ENCODE measurements at places on chromosomes 1 and 21. TPM values are rescaled to one million over a fixed set of nuclear protein-coding genes. Genes with fewer than 3 reads are reported as not detected.

GRCh38 chr1:7634546-7635240 is 136.4 kb upstream of the VAMP3 start:
- no peak for DNase-seq

- DNase-seq, result no peak
These were observed 180.3 kb downstream of the FAF1 start for GRCh38 chr1:50779801-50780200.

DNA sequence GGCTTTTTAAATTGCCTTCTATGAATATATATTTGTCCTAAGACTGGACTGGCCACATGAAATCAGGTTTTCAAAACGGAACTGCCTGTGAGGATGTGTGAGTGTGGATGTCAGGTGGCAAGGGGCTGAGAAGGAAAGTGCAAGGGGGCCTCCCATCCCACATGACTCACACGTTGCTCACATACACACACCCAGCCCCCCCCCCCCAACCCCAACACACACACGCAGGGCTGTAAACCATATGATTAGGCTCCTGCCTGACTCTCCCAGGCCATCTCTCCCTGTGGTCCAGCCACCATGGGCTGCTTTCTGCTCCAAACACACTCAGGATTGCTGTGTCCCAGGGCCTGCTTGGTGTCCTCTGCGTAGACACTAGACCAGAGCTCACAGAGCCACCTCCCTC is 22.4 kb downstream of the DEGS1 start:
- no peak for DNase-seq

DNA sequence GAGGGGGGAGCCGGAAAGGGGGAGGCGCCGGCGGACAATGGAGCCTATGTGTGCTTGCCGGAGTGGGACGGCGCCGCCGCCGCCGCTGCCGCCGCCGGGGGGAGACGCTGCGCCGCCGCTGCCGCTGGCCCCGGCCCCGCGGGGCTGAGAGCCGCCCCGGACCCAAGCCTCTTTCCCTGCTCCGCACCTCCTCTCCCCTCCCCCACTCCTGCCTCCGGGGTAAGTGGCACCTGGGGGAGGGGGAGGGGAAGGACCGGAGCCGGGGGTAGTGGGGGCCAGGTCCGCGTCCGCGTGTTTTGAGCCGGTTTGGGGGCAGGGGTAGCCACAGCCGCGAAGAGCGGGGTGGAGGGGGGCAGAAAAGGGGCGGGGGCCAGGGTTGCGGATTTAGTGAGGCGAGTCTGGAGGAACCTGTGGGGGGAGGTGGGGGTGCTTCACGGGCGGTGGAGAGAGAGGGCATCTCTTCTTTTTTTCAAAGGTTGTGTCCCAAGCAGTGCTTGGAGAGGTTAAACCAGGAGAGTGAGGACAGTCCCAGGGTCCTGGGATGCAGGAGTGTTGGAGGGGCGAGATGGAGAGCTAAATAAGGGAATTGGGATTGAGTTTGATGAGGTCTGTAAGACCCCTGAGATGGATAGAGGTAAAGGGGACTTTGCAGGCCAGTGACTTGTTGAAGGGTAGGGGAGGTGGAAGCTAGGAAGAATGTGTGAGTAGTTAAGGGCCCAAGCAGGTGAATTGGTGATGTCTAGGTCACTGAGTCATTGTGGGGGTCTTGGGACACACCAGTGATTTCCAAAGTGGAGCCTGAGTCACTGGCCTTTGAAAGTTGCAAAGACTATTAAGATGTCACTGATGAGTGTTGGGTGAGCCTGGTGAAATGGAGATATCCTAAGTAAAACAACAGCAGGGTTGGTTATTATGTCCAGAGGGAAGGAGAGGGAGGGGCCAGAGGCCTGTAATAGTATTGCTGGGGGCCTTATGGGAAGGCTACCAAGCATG is 59.1 kb downstream of the BCL9 start:
- no peak for DNase-seq

DNA sequence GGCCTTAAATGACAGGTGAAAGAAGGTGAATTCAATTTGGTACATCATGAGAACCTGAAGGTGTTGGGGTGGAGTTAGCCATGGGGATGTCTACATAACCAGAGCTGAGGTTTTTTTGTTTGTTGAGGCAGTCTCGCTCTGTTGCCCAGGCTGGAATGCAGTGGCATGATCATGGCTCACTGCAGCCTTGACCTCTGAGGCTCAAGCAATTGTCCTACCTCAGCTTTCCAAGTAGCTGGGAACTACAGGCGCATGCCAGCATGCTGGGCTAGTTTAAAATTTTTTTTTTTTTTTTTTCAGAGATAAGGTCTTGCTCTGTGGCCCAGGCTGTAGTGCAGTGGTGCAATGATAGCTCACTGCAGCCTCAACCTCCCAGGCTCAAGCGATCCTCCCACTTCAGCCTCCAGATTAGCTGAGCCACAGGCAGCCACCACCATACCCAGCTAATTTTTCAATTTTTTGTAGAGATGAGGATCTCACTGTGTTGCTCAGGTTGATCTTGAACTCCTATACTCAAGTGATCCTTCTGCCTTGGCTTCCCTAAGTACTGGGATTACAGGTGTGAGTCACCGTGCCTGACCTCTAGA is 1.9 kb upstream of the MPZ start:
- DNase-seq, result no peak

DNA sequence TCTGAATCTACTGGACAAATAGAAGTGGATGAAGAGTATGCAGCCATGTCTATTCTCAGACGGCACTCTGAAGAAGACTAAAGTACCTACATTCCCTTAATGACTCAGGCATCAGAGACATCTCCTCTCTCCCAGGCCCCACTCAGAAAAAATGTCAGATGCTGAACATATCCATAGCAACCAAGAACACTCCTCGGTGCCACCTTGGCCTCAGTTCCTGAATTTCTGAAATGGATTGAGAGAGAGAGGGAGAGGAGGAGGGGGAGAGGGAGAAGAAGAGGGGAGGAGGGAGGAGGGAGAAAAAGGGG is 16.0 kb upstream of the OVAAL start:
- no peak for DNase-seq

- DNase-seq, result no peak
These were observed 79.9 kb downstream of the PTPN14 start for GRCh38 chr1:214471458-214471857.

DNA sequence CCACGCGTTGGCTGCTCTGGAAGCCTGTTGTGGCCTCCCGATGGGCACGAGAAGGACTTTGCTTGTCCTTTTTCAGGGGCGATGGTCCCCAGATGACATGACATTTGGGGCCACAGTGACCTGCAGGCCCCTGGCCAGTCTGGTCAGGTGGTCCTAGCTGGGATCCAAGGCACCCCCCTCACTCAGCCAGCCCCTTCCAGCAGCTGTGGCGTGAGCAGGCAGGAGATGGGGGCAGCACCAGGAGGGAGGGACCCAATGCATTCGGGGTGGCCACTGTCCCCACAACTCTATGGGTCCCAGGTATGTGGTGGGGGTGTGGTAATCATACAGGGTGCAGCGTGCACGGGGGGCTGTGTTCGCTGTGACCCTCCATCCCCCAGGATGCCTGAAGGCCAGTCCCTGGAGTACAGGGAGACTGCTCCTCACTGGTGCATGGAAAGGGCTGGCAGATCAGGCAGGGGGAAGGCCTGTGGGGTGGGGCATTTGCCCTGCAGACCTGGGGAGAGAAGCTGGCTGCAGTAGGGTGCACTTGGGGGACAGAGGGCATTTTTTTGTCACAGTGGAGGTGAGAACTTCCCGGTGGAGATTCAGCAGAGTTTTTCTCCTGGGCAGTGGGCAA is 31.7 kb downstream of the WNT3A start:
- DNase-seq, result peak; percentile 77

- DNase-seq, result no peak
These were observed 63.5 kb upstream of the BMP8A start for GRCh38 chr1:39427912-39428311.

DNA sequence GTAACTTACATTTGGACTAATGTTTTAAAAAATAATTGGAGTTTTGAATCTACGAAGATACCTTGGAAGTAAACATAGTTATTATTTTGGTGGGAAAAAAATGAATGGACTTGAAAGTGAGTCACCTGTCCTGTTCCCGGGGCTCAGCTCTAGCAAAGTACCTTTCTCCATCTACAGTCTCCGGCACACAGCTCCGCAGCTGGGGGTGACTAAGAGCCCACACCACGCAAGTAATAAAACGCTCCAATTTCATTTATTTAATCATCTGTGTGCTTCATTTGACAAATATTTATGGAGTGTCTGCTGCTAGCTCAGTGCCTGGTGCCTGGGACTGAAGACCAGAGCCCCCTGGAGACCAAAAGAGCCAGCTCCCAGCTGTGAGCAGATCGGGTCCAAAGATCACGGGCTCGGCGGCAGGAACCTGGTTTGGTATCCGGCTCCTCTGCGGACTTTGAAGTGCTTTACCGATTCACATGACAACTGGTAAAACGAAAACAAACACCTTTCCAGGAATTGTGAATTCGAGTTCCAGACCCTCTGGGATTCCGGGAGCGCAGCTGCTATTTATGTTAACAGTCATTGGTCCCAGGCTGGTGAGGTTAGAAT is 1.7 kb upstream of the RIPK4 start:
- no peak for DNase-seq

DNA sequence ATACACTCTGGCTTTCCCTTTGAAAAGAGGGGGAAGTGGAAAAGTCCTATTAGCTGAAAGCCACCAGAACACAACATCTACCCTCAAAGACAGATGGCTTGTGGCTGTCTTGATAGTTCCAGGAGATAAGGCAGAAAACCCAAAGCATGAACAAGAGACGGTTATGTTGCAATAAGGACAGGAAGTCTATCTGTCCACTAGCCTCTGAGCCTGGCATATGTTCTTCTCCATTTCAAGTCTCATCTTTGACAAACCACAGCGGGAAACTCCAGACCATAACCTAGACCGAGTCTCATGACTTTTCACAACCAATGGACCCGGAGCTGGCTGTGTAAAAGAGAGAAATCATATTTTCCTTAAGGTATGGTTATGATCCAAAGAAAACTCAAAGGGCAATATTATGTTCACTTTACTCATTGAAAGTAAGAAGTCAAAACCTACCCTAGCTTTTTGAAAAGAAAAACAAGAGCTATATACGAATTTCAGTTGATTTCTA is 33.8 kb downstream of the DUSP10 start:
- DNase-seq, result no peak

GRCh38 chr1:20074055-20074724 is 4.2 kb downstream of the PLA2G5 start:
- DNase-seq, result no peak

DNA sequence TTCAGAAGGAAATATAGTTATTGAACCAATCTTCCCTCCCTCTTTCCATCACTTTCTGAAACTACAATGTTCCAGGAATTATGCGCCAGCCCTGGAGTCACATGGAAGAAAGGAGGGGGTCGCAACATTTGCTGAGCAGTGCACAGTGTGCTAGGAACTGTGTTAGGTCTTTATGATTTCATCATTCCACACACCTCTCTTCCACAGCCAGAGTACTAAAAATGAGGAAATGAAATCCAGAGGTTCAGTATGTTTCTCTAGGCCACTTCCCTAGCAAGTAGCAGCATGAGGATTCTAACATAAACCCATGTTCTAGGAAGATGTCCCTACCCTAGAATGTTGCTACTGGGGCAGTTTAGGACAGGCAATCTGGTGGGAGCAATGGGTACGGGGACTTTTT is 158.1 kb downstream of the SLC45A1 start:
- peak; percentile 13 for DNase-seq

DNA sequence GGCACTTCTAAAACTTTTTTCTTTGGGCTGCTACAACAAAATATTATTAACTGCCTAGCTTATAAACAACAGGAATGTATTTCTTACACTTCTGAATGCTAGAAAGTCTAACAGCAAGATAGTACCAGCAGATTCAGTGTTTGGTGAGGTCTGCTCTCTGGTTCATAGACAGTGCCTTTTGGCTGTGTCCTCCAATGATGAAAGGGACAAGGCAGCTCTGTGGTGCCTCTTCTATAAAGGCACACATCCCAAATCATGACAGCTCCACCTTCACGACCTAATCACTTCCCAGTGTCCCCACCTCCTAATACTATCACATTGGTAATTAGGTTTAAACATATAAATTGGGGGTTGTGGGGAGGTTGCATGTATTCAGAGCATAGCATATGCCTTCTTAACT is 9.5 kb downstream of the CFH start:
- DNase-seq, result no peak

GRCh38 chr1:178645157-178645807 is 79.8 kb upstream of the RALGPS2 start:
- DNase-seq, result no peak

GRCh38 chr1:46549697-46550681 is 1.5 kb downstream of the KNCN start:
- no peak for DNase-seq

DNA sequence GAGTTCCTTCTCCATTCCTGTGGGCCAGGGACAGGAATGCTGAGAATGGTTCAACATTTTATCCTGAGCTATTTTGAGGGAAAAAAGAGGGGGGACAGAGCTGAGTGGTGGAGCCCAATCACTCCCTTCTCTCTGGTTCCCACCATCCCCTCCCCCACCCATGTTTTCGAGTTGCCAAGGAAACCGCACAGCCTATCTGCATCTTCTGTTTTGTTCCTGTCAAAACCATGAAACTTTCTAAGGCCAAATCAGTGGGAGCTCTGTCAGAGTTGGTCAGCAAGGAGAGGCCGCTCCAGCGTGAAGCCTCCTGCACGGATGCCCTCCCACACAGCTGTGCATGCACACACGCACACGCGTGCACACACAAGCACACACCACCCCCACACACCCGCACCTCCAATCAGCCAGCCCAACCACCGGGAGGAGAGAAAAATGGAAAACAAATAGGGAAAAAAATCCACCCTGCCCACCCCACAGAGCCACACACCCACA is 54.5 kb upstream of the ATP2B4 start:
- no peak for DNase-seq

GRCh38 chr1:28127617-28128257 is 39.3 kb upstream of the EYA3 start:
- no peak for DNase-seq

GRCh38 chr1:19877821-19878636 is 4.2 kb upstream of the OTUD3 start:
- no peak for DNase-seq

DNA sequence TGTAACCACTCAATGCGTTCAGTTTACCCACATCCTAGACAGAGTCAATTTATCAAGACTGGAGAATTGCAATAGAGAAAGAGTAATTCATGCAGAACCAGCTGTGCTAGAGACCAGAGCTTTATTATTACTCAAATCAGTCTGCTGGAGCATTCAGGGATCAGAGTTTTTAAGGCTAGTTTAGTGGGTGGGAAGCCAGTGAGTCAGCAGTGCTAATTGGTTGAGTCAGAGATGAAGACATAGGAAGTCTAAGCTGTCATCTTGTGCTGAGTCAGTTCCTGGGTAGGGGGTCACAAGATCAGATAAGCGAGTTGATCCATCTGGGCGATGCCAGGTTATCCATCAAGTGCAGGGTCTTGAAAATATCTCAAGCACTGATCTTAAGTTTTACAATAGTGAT is 499.6 kb downstream of the MRPL39 start:
- DNase-seq, result no peak

Gene SPRR2A
- total RNA-seq, result not detected

Gene LAMC2
- total RNA-seq, result 3.5 TPM

Gene OR14K1
- not detected for total RNA-seq

Gene TMEM200B
- 22.5 TPM for total RNA-seq

Gene IFI44
- 19.7 TPM for total RNA-seq

Gene DEPDC1
- 6.5 TPM for total RNA-seq

Gene CD1D
- total RNA-seq, result not detected

Gene SPAG17
- total RNA-seq, result not detected

Gene MYBPH
- total RNA-seq, result not detected

Gene IGSF9
- total RNA-seq, result not detected

Gene KIF26B
- 8.6 TPM for total RNA-seq

Gene KISS1
- total RNA-seq, result not detected

Gene ARMH1
- total RNA-seq, result 2.7 TPM

Data from osteocyte (in vitro differentiated cells).